ENCODE measurements at places on chromosomes 1 and 21. TPM values are rescaled to one million over a fixed set of nuclear protein-coding genes. Genes with fewer than 3 reads are reported as not detected.

GRCh38 chr1:4796161-4797015 is 142.0 kb downstream of the AJAP1 start:
- no peak for DNase-seq
- no peak overlapping the region for H3K4me3 ChIP-seq
- H3K4me1 ChIP-seq: no peaks in the 10 kb centered on the region
- H3K27me3 ChIP-seq: no peaks in the 10 kb centered on the region
- H3K36me3 ChIP-seq: no peaks in the 10 kb centered on the region

DNA sequence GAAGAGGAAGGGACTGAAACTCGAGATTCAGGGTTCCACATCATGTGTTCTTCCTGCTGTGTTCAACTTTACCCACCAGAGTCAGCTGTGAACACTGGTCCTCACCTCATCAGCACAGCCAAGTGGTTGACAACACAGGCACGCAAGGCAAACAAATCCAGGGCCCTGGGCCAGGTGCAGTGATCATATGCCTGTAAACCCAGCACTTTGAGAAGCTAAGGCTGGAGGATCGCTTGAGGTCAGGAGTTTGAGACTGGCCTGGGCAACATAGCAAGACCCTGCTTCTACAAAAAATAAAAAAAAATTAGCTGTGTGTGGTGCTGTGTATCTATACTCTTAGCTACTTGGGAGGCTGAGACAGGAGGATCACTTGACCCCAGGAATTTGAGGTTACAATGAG is 8.4 kb upstream of the XKR8 start:
- no peaks in the 10 kb centered on the region for H3K27me3 ChIP-seq
- no peak overlapping the region for H3K4me3 ChIP-seq
- H3K36me3 ChIP-seq: no peaks in the 10 kb centered on the region
- no peak overlapping the region for H3K27ac ChIP-seq

GRCh38 chr1:86641318-86641717 is 63.1 kb upstream of the SH3GLB1 start:
- H3K4me3 ChIP-seq: no peak overlapping the region
- H3K27ac ChIP-seq: no peak overlapping the region
- no peaks in the 10 kb centered on the region for H3K27me3 ChIP-seq
- H3K4me1 ChIP-seq: no peaks in the 10 kb centered on the region
- no peaks in the 10 kb centered on the region for H3K36me3 ChIP-seq

GRCh38 chr1:67771152-67771551 is 62.1 kb downstream of the GNG12 start:
- no peak overlapping the region for H3K27ac ChIP-seq
- H3K27me3 ChIP-seq: no peaks in the 10 kb centered on the region
- peaks cover 75% of the 10 kb centered on the region for H3K36me3 ChIP-seq
- peaks cover 47% of the 10 kb centered on the region for H3K4me1 ChIP-seq
- no peak overlapping the region for H3K4me3 ChIP-seq

- no peaks in the 10 kb centered on the region for H3K4me1 ChIP-seq
- peaks cover 20% of the 10 kb centered on the region for H3K36me3 ChIP-seq
- H3K27me3 ChIP-seq: no peaks in the 10 kb centered on the region
- no peak overlapping the region for H3K4me3 ChIP-seq
- DNase-seq: no peak
- H3K27ac ChIP-seq: no peak overlapping the region
These were observed 113.5 kb upstream of the CD34 start for GRCh38 chr1:208024406-208024805.

- no peaks in the 10 kb centered on the region for H3K36me3 ChIP-seq
- H3K27me3 ChIP-seq: no peaks in the 10 kb centered on the region
- no peak for DNase-seq
- no peak overlapping the region for H3K4me3 ChIP-seq
These were observed 135.7 kb downstream of the ROR1 start for GRCh38 chr1:63909526-63909925.

GRCh38 chr1:227317523-227318015 is 723 bp downstream of the CDC42BPA start:
- peak overlapping the region; percentile 93 for H3K4me3 ChIP-seq
- peaks cover 6% of the 10 kb centered on the region for H3K4me1 ChIP-seq
- H3K27ac ChIP-seq: peak overlapping the region; percentile 88
- DNase-seq: peak; percentile 67

DNA sequence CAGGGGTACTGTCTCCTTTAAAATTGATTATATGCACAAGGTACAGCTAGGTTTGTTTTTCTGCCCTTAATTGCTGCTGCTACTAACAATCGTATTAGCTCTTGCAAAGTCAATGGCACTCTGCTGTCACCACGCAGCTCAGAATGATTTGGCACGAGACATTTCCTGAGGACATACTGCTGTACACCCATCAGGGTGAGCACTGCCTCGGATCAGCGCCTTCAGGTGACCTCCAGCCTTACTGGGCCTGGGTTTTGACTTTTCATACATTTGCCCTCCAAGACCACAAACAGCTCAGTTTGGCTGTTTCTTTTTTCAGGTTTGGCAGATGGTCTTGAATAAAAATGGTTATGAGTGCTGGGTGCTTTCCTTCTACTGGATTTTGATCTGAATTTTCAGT is 110.9 kb downstream of the NTPCR start:
- H3K27me3 ChIP-seq: no peaks in the 10 kb centered on the region
- H3K4me1 ChIP-seq: peaks cover 8% of the 10 kb centered on the region
- H3K36me3 ChIP-seq: no peaks in the 10 kb centered on the region
- no peak for DNase-seq
- H3K4me3 ChIP-seq: no peak overlapping the region

GRCh38 chr21:31087639-31088473 is 49.6 kb upstream of the KRTAP19-8 start:
- DNase-seq: no peak
- no peak overlapping the region for H3K4me3 ChIP-seq
- H3K4me1 ChIP-seq: no peaks in the 10 kb centered on the region
- H3K27ac ChIP-seq: no peak overlapping the region
- H3K36me3 ChIP-seq: no peaks in the 10 kb centered on the region
- 0 out of 2 replicates have a peak, but pooled peaks cover 5% of the 10 kb centered on the region for H3K27me3 ChIP-seq

CIART gene
- 5.9 TPM for total RNA-seq

LINGO4 gene
- not detected for total RNA-seq

HIVEP3 gene
- 1.3 TPM for total RNA-seq

KCNK1 gene
- total RNA-seq: 0.09 TPM

All from SJSA1 (cell line).